ENCODE measurements at places on chromosomes 4 and X. TPM values are rescaled to one million over a fixed set of nuclear protein-coding genes. Genes with fewer than 3 reads are reported as not detected.

The KLHL34 gene
- polyA plus RNA-seq, result 1.7 TPM

The RTL9 gene
- polyA plus RNA-seq, result not detected

The NKRF gene
- 7.3 TPM for polyA plus RNA-seq

DNA sequence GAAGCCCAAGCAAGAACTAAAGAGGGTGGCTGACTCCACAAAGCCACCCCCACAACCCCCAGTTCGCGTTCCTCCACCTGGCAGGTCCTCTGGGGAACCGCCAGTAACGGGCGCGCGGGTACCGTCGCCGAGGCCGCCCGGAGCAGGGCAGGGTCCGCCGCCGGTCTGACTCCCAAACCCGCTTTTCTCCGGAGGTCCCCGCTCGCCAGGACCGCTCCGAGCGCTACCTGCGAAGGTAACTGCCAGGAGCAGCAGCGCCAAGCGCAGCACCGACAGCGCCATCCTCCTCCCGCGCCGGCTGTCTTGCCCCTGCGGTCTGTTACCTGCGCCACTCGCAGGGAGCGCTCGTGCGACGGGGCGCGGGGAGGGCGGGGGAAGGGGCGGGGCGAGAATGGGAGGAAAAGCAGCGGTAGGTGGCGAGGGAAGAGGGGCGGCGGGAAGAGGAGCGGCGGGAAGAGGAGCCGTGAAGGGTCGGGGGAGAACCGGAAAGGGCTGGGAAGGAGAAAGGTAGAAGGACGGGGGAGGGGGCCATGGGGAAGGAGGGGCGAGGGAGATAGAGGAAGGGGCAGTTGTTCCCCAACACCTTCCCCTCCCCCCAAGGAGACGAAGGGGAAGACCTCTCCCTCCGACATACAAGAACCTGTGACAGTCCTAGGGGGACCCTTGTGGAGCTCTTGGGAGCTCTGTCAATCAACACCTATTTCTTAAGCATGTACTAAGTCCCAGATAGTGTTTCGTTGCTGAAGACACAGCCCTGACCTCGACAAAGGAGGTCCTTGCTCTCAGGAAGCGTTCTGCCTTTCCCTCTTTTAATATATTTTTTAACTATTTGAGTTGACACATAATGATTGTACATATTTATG, at the start of gene SPINK2:
SPINK2 (minus strand) TSS at position 321 of the 863 bp plus-strand sequence; CDS start at position 282, 39 bp downstream.
- no peaks in the 10 kb centered on the region for H3K36me3 ChIP-seq
- H3K4me3 ChIP-seq, result no peak within 1 kb of the TSS
- H3K4me1 ChIP-seq, result peaks cover 27% of the 10 kb centered on the region
- peak; percentile 67 for DNase-seq

GRCh38 chr4:73451981-73452747, 16.1 kb downstream of the AFP start:
- no peak overlapping the region for H3K27ac ChIP-seq
- no peaks in the 10 kb centered on the region for H3K36me3 ChIP-seq
- H3K4me3 ChIP-seq, result no peak overlapping the region
- no peak for DNase-seq
- no peaks in the 10 kb centered on the region for H3K4me1 ChIP-seq
- no peaks in the 10 kb centered on the region for H3K27me3 ChIP-seq

DNA sequence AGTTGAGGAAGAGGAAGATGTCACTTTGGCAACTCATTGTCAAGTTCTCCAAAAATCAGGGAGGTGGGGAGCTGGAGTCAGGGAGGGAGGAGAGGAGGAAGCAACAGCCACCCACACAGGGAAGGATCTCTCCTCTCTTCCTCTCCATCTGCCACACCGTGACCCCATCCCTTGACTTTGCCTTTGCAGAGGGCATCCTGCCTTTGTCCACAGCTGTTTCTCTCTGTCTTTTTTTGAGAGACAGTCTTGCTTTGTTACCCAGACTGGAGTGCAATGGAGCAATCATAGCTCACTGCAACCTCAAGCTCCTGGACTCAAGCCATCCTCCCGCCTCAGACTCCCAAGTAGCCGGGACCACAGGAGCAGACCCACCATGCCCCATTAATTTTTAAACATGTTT, 276.0 kb downstream of the SHOX start:
- no peaks in the 10 kb centered on the region for H3K4me1 ChIP-seq
- no peaks in the 10 kb centered on the region for H3K36me3 ChIP-seq
- no peak overlapping the region for H3K27ac ChIP-seq
- H3K27me3 ChIP-seq, result no peaks in the 10 kb centered on the region

DNA sequence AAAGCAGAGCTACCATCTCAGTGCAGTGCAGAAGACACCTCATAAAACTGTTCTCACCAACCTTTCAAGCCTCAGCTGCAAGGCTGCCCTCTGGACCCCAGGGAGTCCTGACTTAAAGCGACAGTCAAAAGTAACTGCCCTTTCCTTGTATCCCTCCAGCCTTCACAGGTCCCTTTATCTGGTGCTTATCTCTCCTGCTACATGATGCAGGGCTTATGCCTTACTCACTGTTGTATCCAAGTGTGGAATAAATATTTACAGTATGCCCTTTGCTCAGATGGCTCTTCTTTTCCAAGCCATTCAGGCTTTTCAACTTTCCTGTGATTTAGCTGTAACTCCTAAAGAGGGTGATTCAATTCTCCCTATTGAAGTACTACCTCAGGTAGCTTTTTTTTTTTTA, 92.6 kb downstream of the KDR start:
- H3K27ac ChIP-seq, result no peak overlapping the region
- H3K4me3 ChIP-seq, result no peak overlapping the region
- H3K36me3 ChIP-seq, result no peaks in the 10 kb centered on the region
- H3K4me1 ChIP-seq, result no peaks in the 10 kb centered on the region
- H3K27me3 ChIP-seq, result no peaks in the 10 kb centered on the region
- DNase-seq, result no peak

DNA sequence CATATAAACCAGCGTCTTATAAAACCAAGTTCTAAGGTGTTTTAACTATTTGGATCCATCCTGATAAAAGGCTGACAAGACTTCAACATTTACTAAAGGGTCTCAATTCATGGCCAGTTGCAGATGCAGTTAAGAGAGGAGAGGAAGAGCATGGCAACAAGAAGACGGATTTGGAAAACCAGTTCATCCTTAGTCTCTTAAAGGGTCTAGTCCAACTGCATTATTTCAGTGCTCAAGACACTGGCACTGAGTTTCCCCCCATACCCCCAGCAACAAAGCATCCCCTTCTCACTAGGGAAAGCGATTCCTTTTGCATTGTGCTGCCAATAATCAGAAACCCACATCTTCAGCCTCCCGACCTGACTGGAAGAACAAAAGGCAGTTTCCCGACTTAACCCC, 90.3 kb upstream of the TFDP3 start:
- H3K4me3 ChIP-seq, result no peak overlapping the region
- H3K27me3 ChIP-seq, result no peaks in the 10 kb centered on the region
- H3K36me3 ChIP-seq, result no peaks in the 10 kb centered on the region
- no peak for DNase-seq
- H3K27ac ChIP-seq, result no peak overlapping the region
- no peaks in the 10 kb centered on the region for H3K4me1 ChIP-seq

DNA sequence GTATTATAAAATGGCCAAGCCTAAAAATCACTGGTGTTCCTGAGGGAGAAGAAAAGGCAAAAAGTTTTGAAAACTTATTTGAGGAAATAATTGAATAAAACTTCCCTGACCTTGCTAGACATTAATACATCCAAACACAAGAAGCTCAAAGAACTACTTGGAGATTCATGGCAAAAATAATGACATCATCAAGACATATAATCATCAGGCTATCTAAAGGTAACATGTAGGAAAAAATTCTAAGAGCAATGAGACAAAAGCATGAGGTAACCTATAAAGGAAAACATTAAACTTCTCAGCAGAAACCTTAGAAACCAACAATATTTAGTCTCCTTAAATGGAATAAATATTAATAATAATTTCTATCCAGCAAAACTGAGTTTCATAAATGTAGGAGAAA, 887.6 kb downstream of the PCDH19 start:
- DNase-seq, result no peak
- H3K4me1 ChIP-seq, result no peaks in the 10 kb centered on the region
- H3K36me3 ChIP-seq, result no peaks in the 10 kb centered on the region
- no peak overlapping the region for H3K27ac ChIP-seq
- H3K4me3 ChIP-seq, result no peak overlapping the region
